ENCODE measurements at places on chromosomes 16 and 17. TPM values are rescaled to one million over a fixed set of nuclear protein-coding genes. Genes with fewer than 3 reads are reported as not detected.

The PRRT2 gene
- 13.6 TPM for total RNA-seq

DNA sequence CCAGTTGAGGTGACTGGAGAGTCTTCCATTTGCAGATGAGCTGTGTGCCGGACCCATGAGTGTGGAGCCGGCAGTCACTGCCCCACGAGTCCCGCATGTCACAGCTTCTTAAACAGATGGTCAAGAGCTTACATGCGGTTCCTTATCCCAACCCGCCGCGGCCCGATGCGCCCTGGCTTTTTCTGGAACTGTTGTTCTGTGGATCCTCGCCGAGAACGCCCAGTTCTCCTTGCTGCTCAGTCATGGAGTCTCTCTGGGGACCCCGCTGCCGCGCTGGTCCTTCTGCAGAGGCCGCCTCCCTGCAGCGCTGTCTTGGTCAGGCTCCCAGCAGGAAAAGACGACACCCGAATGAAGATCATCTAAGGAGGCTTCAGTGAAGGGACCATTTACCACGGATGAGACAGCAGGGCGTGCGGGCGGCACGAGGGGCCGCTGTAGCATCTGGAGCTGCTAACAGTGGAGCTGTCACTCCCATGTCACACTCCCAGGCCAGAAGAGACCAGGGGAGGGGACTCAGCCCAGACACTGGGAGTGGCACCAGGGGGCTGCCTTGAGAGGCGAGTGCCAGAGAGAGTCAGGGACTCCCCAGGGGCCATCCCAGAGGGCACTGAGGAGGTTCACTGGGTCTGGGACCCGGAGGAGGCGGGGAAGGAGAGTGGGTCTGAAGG is 10.8 kb upstream of the LGALS3BP start:
- DNase-seq, result peak; percentile 85

The TUBB3 gene
- 4.2 TPM for total RNA-seq

- no peak for DNase-seq
Measured at GRCh38 chr16:19108409-19109287, 5.1 kb upstream of the ITPRIPL2 start.

DNA sequence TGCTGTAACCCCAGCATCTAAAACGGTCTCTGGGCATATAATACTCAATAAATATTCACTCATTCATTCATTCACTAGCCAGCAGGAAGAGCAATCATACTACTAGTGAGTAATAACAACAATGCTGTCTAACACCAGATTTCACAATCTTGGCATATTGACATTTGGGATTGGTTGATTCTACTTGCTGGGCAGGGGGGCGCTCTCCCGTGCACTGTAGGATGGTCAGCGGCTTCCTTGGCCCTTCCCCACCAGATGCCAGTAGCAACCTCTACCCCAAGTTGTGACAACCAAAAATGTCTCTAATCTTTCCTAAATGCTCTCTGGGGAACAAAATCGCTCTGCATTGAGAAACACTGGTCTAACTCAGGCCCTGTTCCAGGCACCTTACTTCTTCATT is 20.7 kb downstream of the WFDC1 start:
- DNase-seq, result no peak

GRCh38 chr16:75535901-75536300 is at the start of gene CHST5:
TSS of gene CHST5 (minus strand) at chr16:75536108. CDS start at chr16:75530384, 5,724 bp downstream.
- DNase-seq, result no peak

DNA sequence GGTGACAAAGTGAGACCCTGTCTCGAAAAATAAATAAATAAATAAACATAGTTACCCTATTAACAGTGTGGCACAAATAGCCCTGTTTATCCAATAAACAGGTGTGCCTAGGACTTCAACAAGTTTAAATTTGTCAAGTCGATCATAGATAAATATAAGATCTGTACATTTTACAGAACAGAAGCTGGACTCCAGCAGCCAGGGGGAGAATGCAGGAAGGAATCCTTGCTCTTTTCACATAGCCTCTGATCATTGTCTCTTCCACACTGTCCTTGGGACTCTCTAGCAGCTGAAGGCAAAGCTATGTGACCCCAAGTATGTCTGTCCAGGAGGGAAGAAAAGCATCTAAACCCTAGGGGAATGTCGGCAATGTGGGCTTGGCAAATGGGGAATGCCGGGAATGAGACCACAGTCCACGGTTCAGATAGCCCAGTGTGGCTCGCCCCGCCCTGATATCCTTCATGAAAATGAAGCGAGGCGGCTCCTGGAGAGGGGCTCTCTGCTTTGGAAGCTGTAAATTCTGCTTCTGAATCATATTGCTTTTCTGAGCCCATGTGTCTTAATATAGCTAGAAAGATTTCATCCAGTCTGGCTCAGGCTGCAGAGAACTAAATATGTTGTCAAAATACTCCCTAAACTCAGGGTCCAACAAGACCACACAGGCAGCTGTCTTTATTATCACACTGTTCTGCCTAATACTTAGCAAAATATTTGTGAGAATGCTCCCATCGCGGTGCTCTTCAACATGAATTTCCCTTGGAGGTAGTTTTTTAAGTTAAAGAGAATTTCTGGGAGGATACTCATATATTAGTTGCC is 24.9 kb upstream of the GRB2 start:
- no peak for DNase-seq

DNA sequence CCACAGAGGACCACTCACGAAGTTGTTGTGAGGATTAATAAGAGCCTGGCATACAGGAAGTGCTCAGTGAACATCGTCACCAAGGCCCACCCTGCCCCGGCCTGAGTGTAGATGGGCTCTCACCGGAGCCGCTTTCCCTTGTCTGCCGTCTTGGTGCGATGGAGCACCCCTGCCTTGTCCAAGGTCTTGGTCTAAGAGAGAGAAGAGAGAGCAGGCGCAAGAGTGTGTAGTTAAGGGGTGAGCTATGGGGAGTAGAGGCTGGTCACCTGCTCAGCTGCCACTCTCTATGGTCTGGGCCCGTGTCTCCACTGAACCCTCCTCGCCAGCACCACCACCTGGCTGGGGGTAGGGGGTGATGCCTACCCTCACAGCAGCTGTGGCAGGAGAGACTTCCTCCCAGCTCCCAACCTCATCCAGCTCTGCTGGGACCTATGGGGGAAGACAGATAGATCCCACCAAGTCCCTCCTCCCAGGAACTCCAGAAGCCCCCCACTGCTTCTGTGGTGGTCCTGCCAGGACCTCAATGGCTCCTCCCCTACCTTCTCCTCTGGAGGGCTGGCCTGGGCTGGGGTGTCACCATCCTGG is 28.7 kb downstream of the ARHGAP27 start:
- no peak for DNase-seq

DNA sequence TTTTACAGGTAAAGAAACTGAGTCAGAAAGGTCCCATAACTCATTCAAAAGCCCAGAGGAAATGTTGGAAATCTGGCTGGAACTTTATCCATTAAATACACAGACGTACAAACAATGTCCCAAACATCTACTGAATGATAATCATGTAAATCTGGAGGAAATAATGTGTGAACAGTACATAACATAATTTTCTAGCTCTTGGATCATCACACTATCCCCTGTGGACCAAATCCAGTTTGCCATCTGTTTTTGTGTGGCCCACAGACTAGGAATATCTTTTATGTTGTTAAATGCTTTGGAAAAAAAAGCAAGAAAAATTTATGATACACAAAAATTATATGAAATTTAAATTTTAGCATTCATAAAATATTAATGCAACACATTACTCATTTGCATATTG is 389.9 kb upstream of the SOX9 start:
- DNase-seq, result no peak

The OR1F1 gene
- total RNA-seq, result not detected

- DNase-seq, result no peak
Measured at GRCh38 chr16:29854520-29855100, 8.4 kb downstream of the CDIPT start.
